Progenitor cell of endocrine pancreas (in vitro differentiated cells): ENCODE measurements at places on chromosomes 16 and 17. TPM values are rescaled to one million over a fixed set of nuclear protein-coding genes. Genes with fewer than 3 reads are reported as not detected.
A peak's percentile ranks its signal among the peaks of the same experiment; 100 is the strongest.

Gene SCIMP
- not detected in 2 replicates for total RNA-seq

Gene NPIPA7
- total RNA-seq, result 10.3 and 11.4 TPM in 2 replicates

Gene NPIPB8
- total RNA-seq, result 0.77 and 1.3 TPM in 2 replicates

Gene CDH13
- 0.07 and 0.38 TPM in 2 replicates for total RNA-seq

Gene GNG13
- not detected in 2 replicates for total RNA-seq

Gene CES5A
- total RNA-seq, result not detected in 2 replicates

DNA sequence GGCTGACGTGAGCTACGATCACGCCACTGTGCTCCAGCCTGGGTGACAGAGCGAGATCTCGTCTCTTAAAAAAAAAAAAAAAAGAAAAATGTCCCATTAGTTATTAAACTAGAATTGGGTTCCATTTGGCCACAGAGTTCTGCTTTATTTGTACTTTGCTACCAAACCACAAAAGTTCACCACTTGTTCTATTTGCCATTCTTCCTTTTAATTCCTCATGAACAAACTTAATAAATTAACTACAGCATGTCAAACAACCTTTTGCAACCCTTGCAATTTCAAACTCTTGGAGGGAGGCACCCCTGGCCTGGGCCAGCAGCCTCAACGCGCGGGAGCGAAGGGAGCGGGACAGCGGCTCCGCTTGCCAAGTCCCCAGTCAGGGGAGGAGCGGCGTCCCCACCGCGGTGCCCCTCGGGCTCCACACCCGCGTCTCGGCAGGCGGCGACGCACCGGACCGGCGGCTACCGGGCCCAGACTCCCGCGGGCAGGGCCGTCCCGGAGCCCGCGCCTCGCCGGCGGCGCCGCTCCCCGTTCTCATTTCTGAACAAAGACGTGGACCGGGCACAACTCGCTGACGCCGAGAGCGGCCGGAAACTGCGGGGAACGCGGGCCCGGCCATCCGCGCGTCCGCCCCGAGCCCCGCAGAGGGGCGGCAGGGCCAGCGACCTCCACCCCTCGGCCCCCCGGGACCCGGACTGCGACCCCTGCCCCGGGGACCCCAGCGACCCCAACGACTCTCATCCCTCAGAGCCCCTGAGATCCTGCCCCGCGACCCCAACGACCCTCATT, 775 bp downstream of the CYTH1 start:
- peak; percentile 31 for DNase-seq

- peak; percentile 48 for DNase-seq
These were observed 4.5 kb downstream of the FBXL19 start for GRCh38 chr16:30927789-30928378.

DNA sequence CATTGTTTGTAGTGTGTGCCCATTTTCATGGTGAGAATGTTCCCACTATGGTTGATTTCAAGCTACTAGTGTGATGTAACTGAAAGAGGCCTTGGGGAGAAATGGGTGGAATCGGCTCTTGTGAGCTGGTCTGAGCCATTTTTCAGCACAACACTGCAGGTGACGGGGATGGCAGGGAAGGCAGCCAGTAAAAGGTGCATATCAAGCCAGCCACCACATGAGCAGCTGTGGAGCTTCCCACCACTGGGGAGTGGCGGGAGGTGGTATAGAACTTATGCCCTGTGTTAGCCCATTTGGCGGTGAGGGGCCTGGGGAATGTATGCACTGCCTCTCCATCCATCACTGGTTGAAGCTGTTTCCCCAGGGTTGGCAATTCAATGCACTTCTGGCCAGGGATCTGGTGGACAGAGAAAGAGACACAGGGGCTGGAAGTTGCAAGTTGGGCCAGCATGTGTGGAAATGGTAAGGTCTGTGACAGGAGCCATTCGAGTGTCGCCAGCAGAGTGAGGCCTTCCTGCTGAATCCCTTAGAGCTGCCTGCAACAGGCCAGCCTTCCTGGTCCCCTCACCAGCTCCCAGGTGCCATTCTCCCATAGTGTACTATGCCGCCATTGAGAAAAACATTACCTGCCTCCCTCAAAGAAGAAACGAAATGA, 31.7 kb upstream of the BRD7 start:
- DNase-seq, result no peak

GRCh38 chr16:88772871-88773811, 11.9 kb downstream of the PIEZO1 start:
- DNase-seq, result no peak

DNA sequence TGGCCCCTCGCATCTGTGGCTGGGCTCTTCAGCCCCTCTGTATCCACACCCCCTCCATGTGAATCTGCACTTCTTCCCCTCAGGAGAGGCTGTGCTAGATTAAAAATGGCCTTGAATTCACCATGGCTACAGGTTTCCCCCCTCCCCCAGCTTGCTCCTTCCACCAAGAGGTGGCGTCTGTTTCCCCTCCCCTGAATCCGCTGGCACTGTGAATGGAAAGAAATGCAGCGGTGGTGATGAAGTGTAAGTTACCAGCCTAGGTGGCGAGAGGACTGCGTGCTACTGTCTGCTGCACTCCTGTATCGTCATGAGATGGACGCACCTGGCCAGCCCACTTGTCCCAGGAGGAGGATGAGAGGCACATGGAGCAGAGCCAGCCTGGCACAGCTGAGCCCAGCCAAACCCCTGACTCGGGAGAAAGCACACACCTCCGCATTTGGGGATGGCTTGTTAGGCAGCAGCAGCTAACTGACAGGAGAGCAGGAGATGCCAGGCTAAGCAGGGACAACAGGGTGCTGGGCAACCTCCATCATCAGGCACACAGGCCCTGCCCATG, 26.2 kb downstream of the TNFRSF13B start:
- no peak for DNase-seq

GRCh38 chr16:26177438-26177837, 485.7 kb downstream of the HS3ST4 start:
- no peak for DNase-seq
